ENCODE measurements at places on chromosomes 13 and 19.

DNA sequence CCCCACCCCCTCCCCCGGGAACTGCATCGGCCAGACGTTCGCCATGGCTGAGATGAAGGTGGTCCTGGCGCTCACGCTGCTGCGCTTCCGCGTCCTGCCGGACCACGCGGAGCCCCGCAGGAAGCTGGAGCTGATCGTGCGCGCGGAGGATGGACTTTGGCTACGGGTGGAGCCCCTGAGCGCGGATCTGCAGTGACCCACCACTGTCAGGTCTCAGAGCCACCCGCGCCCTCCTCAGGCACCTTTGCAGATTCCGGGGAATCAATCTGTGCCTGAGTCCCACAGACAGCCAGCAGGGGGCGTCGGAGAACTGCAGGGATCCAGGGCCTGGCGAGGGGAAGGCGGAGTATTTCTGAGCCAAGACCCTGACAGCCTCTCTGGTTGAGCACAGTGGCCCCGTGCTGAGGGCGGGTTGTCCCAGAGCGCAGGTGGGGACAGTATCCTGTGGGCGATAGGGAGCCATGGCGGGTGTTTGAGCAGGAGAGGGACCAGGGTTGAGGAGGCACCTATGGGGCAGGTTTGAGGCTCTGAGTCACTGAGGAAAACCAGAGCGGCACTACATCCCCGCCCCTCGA, 30.4 kb upstream of the CYP4F8 start:
- DNase-seq: peak; percentile 83

DNA sequence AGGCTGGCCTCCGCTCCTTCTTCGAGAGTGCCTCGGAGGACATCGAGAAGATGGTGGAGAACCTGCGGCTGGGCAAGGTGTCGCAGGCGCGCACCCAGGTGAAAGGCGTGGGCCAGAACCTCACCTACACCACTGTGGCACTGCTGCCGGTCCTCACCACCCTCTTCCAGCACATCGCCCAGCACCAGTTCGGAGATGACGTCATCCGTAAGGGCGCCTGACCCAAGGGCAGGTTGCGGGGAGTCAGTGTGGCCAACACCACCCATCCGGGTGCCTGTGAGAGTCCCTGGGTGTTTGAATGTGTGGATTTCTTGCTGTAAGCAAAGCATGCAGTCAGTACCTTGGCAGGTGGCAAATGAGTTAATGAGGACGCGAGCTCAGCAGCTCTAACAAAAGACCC, 78.8 kb downstream of the RYR1 start:
- DNase-seq: no peak

DNA sequence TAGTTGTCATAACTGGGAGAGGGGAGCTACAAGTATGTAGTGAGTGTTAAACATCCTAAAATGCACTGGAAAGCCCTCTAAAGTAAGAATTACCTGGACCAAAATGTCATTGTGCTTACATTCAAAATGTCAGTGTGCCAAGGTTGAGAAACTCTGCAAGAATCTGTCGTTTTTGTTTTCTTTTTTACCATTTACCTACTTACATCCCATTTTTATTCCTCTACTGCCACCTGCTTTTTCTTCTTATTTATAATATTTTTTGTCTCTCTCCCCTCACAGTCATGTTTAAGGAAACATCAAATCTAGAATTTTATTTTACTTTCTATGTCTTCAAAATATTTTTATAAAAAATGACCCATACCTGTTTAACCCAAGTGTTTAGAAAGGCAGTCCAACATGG, 226.4 kb downstream of the PCDH17 start:
- DNase-seq: no peak

DNA sequence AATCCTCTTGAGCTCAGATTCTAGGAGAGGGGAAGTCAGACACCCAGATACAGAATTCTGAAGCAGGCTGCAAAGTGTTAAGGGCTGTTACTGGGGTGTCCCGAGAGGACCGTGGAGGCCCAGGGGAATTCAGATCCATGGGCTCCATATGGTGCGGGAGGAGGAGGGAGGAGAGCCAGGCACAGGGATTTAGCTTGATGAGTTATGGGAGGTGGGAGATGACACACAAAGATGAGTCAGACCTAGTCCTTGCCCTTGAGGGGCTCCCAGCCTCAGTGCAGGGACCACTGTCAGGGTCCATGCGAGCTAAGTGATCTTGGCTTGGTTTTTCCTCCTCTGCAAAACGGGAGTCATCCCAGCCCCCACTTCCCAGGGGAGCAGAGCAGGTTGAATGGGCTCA, 14.4 kb upstream of the GIPR start:
- no peak for DNase-seq

DNA sequence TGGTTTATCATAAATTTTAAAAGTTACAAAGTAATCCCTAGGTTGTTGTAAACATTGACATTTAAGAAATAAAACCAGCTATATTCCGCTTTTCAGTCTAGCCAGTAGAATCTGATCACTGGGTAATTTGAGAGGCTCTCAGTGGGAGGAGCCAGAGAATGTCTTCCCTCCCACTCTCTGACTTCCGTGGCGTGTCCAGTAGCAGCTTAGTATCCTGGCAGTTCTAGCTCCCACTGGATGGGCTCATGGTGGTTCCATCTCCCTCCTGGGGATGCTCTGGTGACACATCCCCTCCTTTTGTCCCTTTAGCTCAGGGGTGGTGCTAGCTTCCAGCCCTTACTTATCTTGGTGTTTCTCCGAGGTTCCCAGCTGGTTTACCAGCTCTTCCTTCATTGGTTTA, 34.5 kb downstream of the MTUS2 start:
- DNase-seq: no peak

DNA sequence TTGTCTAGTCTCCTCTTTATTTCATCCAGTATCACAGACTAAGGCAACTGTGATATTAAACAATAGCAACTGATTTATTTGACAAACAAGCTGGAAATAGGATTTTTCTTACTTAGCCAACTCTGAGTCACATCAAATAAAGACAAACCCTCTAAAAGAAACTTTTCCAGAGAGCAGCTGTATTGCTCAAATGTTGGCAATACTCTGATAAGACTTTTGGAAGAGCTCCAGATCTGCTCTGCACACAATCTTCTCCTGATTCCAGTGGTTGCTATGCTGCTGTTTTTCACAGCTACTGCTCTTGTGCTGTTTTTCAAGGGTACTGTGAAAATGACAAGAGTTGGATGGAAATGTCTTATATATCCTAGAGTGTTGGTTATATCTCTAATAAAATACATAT, 1479.2 kb downstream of the SLITRK5 start:
- no peak for DNase-seq

DNA sequence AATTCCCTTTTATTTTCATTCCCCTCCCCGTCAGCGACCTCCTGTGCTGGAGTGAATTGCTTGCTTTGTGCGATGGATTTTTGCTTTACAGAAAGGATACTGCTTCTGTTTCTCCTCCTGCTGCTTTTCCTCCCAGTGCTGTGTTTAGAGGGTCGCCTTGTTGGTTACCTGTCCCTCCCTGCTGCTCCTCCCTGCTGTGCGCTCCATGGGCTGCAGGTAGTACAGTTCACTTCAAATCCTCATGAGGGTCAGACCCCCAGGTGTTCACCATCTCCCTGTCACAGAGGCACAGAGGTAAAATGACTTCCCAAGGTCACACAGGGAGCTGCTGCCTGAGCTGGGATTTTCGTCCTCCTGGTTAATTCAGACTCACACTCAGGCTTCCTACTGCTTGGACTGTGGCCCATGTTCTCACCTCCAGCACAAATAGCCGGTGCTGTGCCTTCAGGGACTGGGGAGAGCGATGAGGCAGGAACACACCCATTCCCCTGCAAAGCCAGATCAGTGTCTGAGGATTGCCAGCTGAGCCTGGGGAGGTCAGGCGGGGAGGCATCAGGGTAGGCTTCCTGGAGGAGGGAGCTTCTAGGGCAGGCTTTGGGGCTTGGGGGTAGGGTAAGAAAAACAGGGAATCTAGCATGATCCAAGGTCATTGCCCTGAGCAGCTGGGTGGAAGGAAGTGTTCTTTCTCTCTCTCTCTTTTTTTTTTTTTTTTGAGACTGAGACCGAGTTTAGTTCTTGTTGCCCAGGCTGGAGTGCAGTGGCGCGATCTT, 14.4 kb downstream of the BICRA start:
- no peak for DNase-seq

DNA sequence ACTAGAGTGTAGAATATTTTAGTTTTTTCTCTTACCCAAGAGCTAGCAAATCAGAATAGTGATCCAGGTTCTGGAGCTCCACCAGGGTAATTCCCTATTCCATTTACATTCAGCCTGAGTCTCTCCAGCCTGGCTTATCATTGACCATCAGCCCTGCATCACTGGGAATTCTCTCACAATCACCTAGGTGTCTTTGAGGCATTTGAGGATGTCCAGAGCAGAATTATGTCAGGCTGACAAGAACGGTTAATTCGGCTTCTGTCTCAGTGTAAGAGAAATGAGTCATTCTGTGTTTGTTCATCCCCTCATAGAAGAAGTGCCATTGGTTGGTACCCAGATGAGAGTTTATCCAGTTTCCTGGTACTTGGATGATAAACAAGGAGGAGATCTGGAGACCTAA, 180.5 kb downstream of the ZNF737 start:
- no peak for DNase-seq

GRCh38 chr19:34319785-34320184, 45.2 kb upstream of the GPI start:
- DNase-seq: no peak

DNA sequence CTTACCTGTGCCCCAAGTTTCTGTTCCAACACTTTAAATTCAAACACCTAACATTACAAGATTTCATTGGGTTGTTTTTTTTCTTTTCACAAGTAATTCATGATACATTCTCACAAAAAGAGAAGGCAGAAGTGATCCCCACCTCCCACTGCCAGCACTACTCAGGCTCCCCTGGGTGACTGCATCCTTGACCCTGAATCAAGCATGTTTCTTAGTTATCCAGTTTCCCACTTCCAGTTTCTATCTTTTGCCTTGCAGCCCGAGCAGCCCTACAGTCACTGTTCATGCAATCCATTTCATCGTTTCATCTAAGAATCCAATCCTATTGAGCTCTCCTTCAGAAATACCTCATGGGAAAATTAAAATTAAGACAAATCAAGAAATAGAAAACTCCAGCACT, 61.4 kb downstream of the RNASEH2B start:
- no peak for DNase-seq

Measured in HTR-8/SVneo (cell line).